ENCODE measurements at places on chromosomes 13 and 19. TPM values are rescaled to one million over a fixed set of nuclear protein-coding genes. Genes with fewer than 3 reads are reported as not detected.

ACER1 gene
- not detected for total RNA-seq

FCAR gene
- total RNA-seq: not detected

EFNA2 gene
- not detected for total RNA-seq

CBLC gene
- total RNA-seq: not detected

ZBTB32 gene
- not detected for total RNA-seq

SCN1B gene
- total RNA-seq: 12.2 TPM

CD79A gene
- 0.11 TPM for total RNA-seq

MEGF8 gene
- 18.7 TPM for total RNA-seq

GPR4 gene
- total RNA-seq: 0.86 TPM

FUT1 gene
- 9.8 TPM for total RNA-seq

ELSPBP1 gene
- total RNA-seq: not detected

GRK1 gene
- total RNA-seq: not detected

UHRF1 gene
- 6.0 TPM for total RNA-seq

MAP4K1 gene
- total RNA-seq: not detected

FARSA gene
- total RNA-seq: 41.6 TPM

BEST2 gene
- not detected for total RNA-seq

TSHZ3 gene
- 0.43 TPM for total RNA-seq

SSC5D gene
- total RNA-seq: under 0.01 TPM

ACP7 gene
- not detected for total RNA-seq

CPAMD8 gene
- 1.8 TPM for total RNA-seq

LMTK3 gene
- total RNA-seq: under 0.01 TPM

RFPL4A gene
- total RNA-seq: 0.87 TPM

CYP2S1 gene
- total RNA-seq: 0.11 TPM

SLC6A16 gene
- total RNA-seq: 0.43 TPM

SPACA4 gene
- not detected for total RNA-seq

SKA3 gene
- 4.2 TPM for total RNA-seq

PRODH2 gene
- total RNA-seq: not detected

ZNF808 gene
- 10.3 TPM for total RNA-seq

EHD2 gene
- 83.8 TPM for total RNA-seq

SIGLEC6 gene
- not detected for total RNA-seq

CPT1C gene
- 11.8 TPM for total RNA-seq

AMER2 gene
- not detected for total RNA-seq

PRSS57 gene
- total RNA-seq: not detected

KCNJ14 gene
- total RNA-seq: 0.26 TPM

ATF5 gene
- 2.6 TPM for total RNA-seq

CEACAM3 gene
- total RNA-seq: not detected

ZNF426 gene
- total RNA-seq: 16.4 TPM

WDR88 gene
- total RNA-seq: under 0.01 TPM

ATXN8OS gene
- total RNA-seq: not detected

RDH8 gene
- not detected for total RNA-seq
